ENCODE measurements at places on chromosomes 11 and 22.

DNA sequence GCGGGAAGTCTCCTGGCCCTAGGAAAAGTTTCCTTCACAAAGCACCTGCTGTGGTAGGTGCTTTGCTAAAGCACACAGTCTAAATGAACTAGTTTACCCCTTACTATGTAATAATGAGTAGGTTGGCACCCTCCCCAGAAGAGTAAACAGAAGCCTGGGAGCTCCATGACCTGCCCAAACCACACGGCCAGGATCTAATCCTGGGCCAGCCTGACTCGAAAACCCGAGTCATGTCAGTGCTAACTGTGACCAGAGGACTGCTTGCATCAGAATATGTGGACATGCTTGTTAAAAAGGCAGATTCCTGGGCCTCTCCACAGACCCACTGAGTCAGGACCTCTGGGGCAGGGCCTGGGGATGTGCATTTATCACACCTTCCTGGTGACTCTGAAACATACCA is 67.7 kb downstream of the PANX1 start:
- DNase-seq: no peak

DNA sequence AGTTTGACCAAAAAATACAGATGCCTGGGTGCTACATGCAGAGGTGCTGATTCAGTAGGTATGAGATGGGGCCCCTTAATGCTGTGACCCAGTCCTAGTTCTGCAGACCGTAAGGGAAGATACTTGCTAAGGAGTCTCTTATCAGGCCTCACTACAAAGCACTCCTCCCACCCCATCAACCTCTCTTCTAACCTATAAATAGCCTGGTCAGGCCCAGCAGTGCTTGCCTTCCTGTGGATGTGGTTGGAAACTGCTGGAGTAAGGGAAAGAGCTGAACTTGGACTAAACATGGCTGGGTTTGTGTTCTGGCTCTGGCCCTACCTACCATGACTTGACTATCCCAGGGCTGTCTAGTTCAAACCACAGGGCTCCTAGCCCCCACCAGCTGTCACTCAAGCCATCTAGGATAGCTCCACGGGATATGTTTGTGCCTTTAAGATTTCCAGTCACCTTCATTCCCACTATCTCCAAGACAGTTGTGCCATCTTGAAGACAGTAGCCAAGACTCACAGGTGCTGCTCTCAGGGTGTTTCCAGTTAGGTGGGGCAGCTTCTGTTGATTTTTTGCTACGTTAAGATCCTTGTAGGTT is 9.5 kb upstream of the DKK3 start:
- no peak for DNase-seq

- peak; percentile 64 for DNase-seq
Measured at GRCh38 chr11:130314184-130314749, 450 bp downstream of the ZBTB44 start.

- DNase-seq: no peak
Measured at GRCh38 chr11:87142594-87142993, 104.9 kb downstream of the TMEM135 start.

- DNase-seq: no peak
Measured at GRCh38 chr11:45181889-45182550, 35.6 kb downstream of the PRDM11 start.

- no peak for DNase-seq
Measured at GRCh38 chr11:65119670-65119995, 2.1 kb upstream of the ZNHIT2 start.

DNA sequence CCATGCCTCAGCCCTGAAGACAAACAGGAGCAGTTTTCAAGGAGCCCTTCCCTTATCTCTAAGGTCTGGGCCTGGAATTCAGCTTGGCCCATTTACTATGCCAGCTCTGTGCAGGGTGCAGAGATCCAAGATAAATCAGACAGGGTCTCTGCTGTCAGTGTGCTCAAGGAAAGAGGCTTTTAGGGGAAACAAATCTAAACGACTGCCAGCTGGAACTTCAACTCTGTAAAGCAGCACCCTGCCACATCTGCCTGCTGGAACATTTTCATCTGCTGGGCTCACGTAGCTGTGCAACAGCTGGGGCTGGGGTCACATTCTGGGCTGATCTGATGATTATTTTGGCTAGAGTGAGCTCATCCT is 19.8 kb upstream of the EHF start:
- DNase-seq: no peak

DNA sequence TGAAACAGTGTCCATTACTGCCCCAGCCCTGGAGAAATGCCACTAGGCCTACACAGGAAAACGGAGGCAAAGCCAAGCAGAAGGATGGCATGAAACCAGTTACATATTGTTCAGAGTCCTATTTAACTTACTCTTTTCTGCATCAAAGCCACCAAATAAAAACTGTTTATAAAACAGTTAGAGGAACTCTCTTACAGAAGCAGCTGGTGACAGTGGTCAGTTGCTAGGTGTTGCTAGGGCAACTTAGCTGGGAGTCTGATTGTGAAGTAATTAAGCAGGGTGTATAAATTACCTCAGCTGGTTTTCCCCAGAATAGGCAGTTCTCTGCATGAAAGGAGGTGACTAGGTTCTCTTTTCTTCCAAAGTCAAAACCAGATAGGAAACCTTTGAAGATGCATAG is 115.6 kb upstream of the ZBED5 start:
- DNase-seq: no peak

DNA sequence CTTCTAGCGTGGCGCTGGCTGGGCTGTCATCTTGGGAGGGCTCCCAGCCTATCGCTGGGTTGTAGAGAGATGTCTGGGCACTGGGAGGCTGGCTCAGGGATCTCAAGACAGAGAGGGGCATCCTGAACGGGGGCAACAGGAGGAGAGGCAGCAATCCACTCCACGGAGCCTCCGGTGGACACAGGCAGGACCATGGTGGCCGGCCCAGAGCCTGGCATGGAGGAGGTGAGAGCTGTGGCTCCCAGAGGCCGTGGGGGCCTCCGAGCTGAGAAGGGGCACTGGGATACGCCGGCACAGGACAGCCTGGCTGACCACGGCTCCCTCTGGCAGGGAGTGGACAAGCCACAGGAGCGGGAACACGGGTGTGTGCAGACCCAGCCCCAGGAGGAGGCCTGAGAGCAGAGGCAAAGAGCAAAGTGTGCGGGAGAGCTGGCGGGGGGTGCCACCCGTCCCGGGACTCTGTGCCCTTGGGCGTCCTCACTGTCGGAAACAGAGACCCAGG is 9.1 kb downstream of the MRGPRF start:
- DNase-seq: no peak

DNA sequence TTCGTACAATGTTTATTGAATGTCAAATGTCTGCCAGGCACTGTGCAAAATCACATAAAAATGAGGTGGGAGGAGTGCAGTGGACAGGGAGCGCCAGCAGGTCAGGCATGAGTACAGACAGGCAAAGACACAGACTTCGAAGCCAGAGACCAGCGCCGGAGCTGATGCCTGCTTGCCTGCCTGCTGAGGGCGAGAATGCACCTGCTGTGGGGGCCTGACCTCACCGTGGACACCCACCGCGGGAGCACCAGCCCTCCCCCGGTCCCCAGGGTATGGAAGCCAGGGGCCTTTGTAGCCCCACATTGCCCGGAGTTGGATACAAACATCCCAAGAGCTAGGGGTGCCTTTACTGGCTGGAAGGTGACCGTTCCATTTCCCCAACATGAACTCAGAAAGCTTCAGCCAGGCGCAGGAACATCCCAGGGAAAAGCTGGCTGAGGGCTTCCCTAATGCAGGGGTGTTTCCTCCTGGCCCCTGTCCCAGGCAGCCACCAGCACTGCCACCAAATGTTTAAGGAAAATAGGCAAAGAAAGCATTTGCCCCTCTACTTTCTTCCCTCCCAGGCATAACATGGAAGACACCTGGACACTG is 17.9 kb downstream of the IFITM10 start:
- no peak for DNase-seq

- no peak for DNase-seq
Measured at GRCh38 chr22:26291940-26292666, 122.8 kb downstream of the SEZ6L start.

GRCh38 chr11:12137938-12138731 is 27.7 kb downstream of the MICAL2 start:
- DNase-seq: no peak

DNA sequence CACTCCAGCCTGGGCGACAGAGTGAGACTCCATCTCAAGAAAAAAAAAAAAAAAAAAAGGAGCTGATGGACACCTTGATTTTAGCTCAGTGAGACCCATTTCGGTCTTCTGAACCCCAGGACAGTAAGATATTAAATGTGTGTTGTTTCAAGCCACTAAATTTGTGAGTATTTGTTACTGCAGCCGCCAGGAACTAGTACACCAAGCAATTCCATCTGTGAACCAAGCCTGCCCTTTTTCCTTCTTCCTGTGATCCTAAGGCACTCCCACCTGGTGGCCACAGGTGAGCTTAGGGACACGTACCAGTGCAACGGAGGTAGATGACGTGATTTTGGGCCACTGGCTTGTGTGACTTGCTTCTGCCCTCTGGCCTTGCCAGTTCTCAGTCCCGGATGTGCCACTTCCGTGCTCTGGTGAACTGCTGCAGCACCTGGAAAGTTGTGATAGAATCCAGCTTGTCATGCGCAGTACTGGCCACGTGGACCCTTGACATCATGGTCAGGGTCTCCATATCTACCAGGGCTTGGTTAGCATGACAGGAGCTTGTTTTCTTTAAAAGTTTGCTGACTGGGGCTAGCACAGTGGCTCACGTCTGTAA is 19.6 kb upstream of the ATXN10 start:
- no peak for DNase-seq

DNA sequence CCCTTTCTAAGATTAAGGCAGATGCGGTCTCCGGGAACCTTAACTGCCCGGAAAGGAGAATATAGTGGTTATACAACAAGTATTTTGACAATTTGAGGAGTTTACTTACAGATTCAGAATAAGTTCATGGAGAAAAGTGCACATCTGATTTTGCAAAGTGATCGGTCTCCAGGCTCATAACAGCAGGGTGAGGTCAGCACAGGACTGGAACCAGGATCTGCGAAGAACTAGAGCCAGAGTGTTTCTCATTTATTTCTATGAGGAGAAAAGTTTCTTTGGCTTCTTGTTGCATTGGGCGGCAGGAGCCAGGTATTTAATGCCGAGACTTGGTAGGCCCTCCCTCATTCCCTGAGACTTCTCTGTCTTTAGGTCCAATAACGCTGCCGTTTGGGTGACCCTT is 3.7 kb downstream of the ADAMTS15 start:
- no peak for DNase-seq

DNA sequence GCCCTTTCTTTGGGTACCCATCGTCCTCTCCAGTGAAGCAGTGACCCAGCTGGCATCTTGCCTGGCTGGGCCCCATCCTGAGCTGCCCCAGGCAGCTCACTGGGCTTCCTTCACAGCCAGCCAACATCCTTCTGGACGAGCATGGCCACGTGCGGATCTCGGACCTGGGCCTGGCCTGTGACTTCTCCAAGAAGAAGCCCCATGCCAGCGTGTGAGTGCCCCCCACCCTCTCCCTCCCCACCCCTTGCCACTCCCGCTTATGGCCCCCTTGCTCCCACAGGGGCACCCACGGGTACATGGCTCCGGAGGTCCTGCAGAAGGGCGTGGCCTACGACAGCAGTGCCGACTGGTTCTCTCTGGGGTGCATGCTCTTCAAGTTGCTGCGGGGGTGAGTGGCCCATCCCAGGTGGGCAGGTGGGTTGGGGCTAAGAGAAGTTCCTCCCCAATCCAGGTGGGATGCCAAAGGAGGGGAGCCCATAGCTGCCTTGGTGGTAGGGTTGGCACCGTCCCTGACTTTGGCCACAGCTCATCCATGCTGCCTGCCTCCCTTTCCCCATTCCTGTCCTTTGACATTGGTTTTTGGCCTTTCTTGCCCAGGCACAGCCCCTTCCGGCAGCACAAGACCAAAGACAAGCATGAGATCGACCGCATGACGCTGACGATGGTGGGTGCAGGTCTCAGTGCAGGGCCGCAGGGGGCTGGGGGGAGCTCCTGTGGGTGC is 6.8 kb upstream of the ANKRD13D start:
- DNase-seq: peak; percentile 1

- no peak for DNase-seq
Measured at GRCh38 chr22:36544107-36544620, 15.2 kb upstream of the EIF3D start.

DNA sequence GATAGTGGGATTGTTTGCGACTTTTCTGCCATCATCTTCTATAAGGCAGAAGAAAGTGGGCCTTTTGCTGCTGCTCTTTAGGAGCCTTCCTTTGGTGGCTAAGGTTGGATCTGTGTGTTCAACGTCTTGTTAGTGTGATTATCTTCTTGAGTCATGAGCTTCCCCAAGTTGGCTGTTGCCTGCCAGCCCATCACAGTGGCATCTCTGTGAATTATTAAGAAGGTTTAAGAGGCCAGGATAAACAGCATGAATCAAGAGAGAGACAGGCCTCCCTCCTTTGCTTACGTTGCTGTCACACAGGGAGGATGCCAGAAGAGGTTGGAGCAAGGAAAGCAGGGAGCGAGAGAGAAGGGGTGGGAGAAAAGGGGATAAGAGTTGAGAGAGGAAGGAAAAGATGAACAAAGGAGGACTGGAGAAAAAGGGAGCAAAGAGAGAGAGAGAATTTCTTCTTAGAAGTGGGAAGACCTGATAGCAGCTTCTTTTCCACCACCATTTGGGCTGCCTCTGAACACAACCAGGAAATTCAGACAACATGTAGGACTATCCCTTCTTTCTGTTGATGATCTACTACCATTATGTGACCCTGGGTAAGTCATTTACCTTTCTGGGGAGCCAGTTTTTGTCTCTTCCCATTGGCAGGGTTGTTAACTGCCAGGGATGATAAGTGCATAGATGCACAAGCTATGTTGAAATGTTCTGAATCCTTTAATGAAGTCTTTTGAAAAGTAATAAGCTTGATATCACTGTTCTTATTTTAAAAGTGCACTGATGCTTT is 126.5 kb downstream of the NAV2 start:
- no peak for DNase-seq

GRCh38 chr22:23704829-23705228 is 14.0 kb downstream of the RGL4 start:
- no peak for DNase-seq

DNA sequence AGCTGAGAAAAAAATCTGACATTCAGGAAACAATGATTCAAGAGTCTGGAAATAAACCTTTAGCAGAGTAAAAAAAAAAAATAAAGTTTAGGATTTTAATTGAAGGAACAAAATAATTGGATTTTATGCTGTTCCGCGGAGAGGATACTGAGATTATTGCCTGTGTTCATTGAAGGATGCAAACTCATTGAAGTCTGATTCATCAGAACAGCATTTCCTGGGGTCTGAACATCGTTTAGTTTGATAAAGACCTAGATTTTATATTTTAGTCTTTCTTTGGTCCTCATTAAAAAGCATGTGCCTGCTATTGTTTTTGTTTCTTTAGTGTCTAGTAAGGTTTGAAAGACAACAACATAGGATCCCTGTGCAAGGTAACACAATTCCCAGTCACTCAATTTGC is 4.5 kb downstream of the TLCD5 start:
- no peak for DNase-seq

- DNase-seq: no peak
Measured at GRCh38 chr11:132050577-132051165, 680.3 kb downstream of the NTM start.

Measured in stimulated activated CD4-positive, alpha-beta T cell treated with anti-CD3 and anti-CD28 coated beads, Interleukin-1b, Interleukin-23, amount 100 ng/mL, for 48 hours (primary cell).